ENCODE measurements at places on chromosomes 1 and 21.

DNA sequence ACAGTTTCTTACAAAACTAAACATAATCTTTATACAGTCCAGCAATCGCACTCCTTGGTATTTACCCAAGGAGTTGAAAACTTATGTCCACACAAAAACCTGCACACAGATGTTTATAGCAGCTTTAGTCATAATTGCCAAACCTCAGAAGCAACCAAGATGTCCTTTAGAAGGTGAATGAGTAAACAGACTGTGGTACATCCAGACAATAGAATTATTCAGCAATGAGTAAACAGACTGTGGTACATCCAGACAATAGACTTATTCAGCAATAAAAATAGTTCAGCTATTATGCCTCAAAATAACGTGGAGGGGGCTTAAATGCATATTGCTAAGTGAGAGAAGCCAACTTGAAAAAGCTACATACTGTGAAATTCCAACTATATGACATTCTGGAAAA lies 87.0 kb upstream of the GALNT2 start:
- no peak for DNase-seq

DNA sequence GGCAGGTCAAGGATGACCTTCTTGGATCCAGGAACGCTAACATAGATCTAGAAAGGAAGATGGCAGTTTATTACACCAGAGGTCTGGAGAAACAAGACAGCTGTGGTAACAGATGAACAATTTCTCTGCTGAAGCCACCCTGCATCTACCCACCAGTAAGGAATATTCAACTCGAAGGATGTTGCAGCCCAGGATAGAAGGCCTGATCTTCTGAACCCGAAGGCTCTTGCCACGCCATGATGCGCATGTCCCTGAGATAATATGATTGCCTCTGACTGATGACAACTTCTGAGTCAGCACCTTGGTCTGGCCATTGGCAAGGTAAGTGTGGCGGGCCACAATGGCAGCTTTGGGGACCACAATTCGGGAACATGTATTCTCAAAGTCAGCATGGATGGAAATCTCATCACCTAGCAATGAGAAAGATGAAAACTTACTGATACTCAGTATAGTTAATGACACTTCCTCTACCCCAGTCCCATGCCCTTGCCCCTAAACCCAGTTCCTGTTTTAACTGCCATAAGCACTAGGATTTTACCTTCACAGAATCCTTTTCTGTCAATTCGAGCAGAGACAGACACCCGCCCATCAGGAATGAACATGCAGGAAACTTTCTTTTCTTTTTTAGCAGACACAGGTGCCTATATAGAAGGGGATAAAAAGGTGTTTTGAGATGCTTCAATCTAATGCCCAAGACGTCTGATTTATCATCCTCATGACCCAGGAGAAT lies 1.8 kb downstream of the TXNIP start:
- no peak for DNase-seq

DNA sequence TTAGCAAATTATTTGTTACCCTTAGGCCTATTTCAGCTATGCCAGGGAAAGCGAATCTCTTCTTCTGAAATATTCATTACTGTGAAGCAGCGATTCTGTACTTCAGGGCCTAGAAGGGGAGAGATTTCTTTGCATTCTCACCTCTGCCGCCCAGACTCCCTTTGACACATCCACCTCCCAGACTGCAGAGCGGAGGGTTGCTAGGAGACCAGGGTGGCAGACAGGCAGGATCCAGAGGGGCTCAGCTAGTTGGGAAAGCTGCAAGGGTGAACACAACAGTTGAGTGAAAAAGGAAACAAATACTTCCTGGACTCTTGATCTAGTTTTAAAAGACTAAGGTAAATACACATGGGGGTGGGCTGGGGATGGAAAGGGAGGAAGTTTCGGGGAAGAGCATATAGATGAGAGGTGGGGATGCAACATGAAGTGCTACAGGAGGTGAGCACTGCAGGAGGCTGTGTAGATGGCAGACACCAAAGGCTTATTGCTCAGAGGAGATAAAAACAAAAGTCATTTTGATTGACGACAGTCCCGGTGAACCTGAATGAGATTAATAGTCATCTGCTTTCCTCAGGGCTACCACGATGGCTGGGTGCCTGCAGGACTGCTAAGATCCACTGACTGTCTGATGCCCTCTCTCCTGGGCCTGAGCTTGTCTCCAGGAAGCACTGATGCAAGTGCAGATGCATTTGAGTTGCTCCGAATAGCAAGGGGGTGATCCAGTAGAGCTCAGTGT lies 26.4 kb upstream of the RAB3GAP2 start:
- no peak for DNase-seq

DNA sequence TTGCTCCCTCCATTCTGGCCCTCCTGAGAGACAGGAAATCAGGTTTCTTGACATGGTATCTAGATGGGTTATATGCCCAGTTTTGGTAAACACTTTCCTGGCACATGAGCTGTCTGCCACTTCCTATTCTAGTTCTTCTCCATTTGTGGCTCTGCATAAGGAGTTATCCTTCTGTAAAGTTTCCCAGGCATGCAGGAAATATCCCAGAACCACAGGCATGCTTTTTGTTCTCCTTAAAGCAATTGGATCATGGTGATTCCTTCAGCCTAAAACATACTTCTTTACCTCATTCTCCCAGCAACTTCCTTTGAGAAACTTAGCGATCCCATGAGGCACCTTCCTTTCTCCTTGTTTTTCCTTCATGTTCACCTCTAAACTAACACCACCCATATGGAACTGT lies 199.8 kb downstream of the CRB1 start:
- no peak for DNase-seq

DNA sequence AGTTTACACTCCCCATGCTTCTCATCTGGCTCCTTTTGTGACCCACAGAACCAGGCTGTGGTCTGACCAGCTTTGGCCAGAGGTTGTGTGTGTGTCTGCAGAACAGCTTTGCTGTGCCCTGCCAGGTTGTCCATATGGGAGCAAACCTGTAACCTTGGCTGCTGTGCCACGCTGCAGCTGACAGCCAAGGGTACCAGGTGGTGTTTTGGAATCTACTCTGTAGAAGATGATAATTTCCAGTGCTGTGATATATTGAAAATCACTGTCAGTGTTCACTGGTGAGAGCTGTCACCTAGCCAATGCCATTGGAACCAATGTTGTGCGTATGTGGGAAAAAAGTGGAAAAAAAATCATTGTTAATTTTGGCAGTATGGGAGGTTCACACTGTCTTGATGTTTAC lies 18.2 kb downstream of the CENPF start:
- DNase-seq = no peak

DNA sequence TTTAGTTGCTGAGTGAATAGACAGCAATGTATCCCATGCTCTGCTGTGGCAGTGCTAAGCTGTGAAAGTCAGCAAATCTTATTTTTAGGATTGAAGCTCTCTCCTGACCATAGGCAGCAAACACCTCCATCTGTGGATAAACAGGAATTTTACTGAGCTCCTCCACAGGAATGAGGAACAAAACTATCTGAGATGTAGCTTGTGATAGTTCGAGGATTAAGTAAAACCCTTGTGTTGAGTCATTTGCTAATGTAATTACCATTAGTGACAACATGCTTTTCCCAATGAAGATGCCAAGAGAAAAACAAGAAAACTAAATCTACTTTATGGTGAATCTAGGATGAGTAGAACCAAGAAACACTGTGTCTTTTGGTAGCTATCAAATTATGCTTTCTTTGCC lies 122.7 kb downstream of the CLEC20A start:
- no peak for DNase-seq

DNA sequence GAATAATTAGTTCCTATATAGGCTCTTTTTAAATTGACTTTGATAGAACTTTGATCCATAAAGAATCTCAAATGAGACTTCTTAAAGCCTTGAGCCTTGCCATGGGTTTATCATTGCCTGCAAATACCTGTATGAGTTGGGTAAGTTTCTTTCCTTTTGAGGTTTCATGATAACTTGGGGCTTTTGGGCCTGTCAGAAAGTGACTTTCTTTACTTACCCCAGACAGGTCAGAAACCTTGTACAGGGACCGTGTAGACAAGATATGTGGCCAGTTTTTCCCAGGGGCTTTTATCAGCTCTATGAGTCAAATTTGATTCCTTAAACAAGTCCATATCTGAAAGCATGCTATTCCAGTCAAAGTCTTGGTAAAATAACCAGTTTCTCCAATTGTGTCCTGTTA lies 17.3 kb downstream of the KCTD3 start:
- no peak for DNase-seq

- no peak for DNase-seq
Measured at GRCh38 chr1:243268751-243269460, 13.1 kb downstream of the SDCCAG8 start.

GRCh38 chr1:154765970-154766369 lies 104.1 kb downstream of the KCNN3 start:
- DNase-seq = no peak

DNA sequence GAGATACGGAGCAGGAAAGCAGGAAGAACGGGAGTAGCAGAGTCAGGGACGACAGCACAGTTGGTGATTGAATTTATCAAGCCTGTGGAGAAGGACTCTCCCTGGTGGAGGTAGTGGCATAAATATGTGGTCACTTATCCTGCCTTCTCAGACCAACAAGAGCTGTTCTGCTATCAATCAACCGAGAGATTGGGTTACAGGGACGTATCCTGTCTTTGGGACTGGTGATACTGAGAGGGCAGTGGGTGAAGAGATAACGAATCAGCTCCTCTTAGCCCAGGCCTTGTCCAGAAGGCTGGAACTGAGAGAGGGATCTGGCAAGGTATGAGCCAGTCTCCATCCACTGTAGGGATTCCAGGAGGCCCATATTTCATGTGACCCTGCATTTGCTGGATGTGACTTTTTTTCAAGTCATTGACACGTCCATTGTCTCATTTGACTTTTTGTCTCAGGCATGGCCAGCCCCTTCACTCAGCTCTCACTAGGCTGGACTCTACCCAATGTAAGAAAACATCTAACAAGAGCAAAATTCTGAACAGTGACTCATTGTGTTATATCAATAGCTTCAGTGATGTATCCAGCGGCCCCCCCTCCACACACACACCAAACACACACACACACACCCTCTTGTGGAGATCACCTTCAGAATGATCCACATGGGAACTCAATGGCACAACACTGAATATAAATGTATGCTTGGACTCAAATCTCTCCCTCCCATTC lies 11.3 kb downstream of the C1orf116 start:
- DNase-seq = no peak

GRCh38 chr1:20184481-20184900 lies 1.4 kb upstream of the UBXN10 start:
- no peak for DNase-seq

DNA sequence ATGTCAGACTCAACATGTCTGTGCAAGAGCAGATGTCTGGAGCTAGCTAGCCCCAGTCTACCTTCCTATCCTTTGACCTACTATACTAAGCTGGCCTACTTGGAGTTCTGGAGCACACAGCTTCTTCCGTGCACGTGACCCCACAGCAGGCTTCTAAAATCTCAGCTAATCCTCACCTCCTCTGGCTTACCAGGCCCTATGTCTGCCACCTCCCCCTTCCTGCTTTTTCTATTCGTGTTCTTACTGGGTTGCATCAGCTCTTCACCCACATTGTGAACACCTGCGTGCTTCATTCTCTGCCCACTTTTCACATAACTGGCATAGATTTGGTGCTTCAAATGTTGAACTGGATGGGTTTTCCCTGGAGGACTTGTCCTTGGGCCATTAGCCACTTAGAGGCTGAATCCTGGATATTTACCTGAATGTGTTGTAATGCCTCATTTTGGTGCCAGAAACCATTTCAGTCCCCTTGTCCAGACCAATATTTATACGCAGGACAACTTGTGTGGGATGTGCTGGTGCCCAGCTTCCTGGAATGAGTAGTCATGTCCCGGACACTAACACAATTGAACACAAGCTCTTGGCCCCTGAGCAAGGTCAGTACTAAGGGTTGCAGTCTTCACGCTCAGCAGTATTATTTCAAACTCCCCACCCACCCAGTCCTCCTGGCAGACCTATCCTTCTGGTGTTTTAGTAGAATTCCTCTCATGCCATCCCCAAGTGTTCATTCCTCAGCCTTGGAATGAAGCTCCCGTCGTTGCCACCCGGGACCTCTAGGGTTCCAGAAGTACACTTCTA lies 24.0 kb downstream of the TENT5C start:
- DNase-seq = no peak

DNA sequence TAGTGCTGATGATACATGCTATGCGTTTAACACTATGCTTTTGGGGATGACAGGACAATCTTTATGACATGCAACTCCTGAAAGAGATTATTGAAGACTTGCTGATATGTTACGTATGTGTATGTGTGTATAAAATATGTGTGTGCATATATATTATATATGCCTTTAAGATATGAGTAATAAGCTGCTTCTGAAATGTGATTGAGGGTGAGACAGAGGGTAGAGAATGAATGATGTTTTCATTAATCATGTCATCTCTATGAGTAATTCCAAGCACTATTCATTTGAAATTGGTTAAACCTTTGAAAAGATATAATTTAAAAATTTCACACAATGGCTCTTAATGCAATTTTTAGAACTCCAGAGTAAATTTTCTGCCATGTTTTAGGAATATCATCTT lies 5.8 kb downstream of the BCL9 start:
- no peak for DNase-seq

DNA sequence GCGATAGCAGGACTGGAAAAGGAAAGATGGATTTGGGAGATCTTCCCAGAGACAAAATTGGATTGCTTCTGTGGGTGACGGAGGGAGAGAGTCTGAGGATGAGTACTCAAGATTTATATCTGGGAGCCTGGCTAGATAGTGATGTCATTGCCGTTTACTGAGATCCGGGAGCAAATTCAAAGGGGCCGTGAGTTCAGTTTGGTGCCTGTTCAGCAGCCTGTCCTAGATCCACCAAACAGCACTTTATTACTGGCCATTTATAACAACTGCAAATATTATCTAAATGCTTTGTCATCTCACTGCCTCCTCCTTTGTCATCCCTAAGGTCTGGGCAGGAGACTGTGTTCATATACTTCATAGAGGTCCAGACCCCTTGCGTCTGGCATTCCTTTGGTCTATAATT lies 29.2 kb downstream of the MAPKAPK2 start:
- DNase-seq = no peak

GRCh38 chr1:53512807-53513755 lies 53.9 kb downstream of the DMRTB1 start:
- DNase-seq = no peak

DNA sequence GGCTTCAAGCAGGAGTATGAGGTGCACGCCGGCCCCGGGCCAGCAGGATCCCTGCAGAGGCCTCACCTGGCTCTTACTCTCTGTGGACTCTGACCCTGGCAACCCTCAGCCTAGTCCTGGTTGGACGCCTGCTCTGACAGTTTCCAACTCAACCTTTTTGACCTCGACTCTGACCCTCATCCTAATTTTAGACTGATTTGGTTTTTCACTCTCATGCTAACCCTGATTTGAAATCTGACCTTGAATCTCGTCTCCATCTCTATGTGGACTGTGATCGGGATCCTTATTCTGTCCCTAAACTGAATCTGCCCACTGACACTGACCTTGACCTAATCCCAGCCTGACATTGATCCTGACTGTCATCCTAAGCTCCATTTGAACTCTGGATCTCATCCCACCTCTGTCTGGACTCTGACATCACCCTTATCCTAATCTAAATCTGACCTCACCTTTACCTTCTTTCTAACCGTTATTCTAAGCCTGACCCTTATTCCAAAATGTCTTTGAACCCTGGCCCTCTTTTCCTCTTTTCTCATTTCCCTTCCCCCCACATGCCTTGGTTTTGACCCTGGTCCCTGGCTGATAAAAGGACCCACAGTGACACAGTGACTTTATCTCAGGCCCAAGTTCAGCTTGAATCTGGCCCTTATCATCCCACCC lies 67.8 kb downstream of the PTPRU start:
- DNase-seq = no peak

GRCh38 chr1:56825436-56825835 lies 6.2 kb upstream of the FYB2 start:
- no peak for DNase-seq

GRCh38 chr21:36707763-36708285 lies 8.9 kb downstream of the SIM2 start:
- DNase-seq = no peak

- no peak for DNase-seq
Measured at GRCh38 chr1:195019385-195019784, 1588.9 kb downstream of the KCNT2 start.
